NCI-H69 (cell line): ENCODE measurements at places on chromosomes 12 and 14.

DNA sequence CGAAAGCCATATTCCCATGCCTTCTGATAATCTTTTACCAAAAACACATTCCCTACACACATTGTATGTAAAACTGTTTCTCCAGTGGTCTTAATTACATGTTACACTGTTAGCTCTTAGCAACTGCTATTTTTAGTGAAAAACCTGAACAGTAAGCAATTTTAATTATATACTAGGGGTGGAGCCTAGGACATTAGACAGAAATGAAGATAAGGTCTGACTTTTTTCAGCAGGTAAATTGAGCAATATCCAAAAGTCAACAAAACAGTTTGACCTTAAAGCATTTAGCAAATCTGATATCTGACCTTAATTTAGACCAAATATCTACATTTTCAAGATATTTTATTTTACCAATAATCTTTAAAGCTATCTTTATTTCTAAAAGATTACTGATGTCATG lies 60.2 kb downstream of the PDE6H start:
- peak; percentile 12 for DNase-seq

- no peak for DNase-seq
Measured at GRCh38 chr12:43730283-43730682, 28.3 kb downstream of the PUS7L start.

GRCh38 chr14:27190296-27190695 lies 592.5 kb upstream of the NOVA1 start:
- DNase-seq: no peak

DNA sequence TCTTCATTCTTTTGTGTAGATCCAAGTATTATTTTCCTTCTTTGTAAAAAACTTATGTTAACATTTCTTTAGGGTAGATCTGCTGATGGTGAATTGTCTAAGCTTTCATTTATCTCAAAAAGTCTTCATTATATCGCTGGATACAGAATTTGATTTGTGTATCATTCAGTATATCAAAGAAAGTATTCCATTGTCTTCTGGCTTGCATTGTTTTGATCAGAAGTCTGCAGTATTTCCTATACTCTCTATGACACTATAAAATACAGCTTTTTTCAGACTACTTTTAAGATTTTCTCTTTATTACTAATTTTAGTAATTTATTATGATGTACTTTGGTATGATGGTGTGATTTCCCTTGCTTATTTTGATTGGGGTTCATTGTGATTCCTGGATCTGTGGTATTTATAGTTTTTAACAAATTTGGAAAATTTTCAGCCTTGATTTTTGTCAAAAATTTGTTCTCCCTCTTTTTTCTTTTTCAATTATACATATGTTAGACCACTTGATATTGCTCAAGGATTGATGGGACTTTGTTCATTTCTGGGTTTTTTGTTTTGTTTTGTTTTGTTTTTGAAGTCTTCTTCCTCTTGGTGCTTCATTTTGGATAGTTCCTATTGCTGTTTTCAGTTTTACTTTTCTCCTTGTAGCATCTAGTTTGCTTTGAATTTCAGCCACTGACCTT lies 176.5 kb downstream of the ZFP36L1 start:
- no peak for DNase-seq

DNA sequence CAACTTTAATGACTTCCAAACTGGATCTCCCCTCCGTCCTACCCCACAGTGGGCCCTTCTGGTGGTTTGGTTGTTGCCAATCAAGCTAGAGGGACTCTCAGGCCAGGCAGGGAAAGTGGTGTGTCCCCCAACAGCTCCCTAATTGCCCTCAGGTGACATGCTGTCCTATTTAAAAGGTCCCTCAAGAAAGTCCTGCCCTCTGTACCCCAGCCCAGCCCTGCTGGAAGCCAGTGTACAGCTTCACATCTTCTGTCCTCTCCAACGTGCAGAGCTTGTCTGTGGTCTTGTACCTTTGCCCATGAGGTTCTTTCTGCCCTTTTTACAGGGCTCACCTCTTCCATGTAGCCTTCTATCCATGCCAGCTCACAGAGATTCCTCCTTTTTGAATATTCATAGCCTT lies 4.2 kb downstream of the RIN3 start:
- DNase-seq: no peak

GRCh38 chr12:94970560-94970959 lies 32.9 kb downstream of the NDUFA12 start:
- DNase-seq: no peak

- DNase-seq: peak; percentile 46
Measured at GRCh38 chr12:78584695-78585094, 279.9 kb upstream of the SYT1 start.

DNA sequence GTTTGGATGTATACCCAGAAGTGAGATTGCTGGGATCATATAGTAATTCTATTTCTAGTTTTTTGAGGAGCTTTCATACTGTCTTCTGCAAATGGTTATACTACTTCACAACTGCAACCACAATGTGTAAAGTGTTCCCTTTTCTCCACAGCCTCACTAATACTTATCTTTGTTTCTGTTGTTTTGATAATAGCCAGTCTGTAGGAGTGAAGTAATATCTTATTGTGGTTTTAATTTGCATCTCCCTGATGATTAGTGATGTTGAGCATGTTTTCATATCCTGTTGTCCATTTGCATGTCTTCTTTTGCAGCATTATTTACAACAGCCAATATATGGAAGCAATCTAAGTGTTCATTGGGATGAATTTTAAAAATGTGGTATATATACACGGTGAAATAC lies 29.9 kb downstream of the GABARAPL1 start:
- no peak for DNase-seq

DNA sequence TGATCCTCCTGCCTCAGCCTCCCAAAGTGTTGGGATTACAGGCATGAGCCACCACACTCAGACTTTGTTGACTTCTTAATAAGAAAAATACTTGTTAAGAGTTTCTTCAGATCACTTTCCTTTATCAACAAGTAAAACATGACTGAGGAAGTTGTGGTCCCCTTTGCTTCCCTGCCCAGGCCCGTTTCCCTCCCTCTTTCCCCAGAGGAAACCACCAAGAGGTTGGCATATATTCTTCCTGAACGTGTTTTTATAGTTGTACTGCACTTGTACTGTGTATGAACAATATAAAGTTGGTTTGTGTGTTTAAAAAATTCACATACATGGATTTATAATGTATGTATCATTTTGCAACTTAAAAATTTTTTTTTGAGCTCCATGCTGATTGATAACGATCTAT lies 28.4 kb downstream of the PTPN11 start:
- no peak for DNase-seq

- no peak for DNase-seq
Measured at GRCh38 chr12:1926251-1926657, 7.8 kb upstream of the CACNA2D4 start.

GRCh38 chr14:53542732-53543131 lies 389.6 kb upstream of the DDHD1 start:
- peak; percentile 69 for DNase-seq

DNA sequence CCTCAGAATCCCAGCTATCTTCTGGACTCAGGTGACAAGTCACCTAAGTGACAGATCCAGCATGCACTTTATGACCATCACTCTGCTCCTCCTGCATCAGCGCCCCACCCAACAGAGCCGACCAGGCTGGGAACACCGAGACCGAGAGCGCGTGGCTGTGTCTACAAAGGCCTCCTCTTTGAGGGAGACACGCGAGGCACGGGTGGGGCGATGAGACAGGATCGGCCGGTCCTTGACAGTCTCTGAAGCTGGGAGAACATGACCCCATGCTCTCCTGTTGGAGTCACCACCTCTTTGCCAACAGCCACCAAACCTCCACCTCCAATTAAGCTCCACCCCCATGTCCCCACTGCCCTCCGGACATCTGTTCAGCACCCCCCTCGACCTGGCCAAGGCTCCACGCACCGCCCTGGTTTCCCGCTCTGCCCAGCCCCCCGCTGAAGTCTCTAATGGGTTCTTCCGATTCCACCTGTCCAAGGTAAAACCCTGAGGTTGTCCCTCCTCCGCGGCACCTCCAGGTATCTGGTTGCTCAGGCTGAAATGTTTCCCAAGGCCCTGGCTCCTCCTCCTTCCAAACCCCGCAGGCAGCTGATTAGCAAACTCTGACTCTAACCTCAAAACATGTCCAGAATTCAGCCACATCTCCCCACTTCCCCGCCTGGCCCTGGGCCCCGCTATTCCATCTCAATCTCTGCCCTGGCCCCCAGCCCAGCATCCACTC lies 31.5 kb downstream of the HSP90AA1 start:
- DNase-seq: no peak

GRCh38 chr12:65663648-65664047 lies 160.6 kb upstream of the HMGA2 start:
- no peak for DNase-seq

- DNase-seq: no peak
Measured at GRCh38 chr14:29444805-29445204, 482.8 kb downstream of the PRKD1 start.

DNA sequence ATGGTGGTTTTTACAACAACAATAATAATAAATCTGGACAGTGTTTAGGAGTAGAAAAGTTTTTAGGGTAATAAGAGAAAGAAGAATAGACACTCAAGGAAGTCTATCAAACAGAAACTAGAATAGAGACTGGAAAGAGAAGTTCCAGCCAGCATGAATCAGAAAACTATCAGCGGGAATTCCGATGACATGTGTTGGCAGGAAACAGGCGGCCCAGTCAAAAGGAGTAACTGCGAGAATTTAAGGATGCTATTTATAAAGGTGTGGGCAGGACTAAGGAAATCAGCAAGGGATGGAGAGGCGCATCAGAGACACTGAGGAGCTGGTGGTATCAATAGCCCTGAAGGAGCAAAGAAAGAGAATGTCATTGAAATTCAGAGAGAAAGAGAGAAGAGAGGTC lies 89.9 kb downstream of the TBX5 start:
- DNase-seq: no peak

GRCh38 chr12:26786491-26786864 lies 46.5 kb downstream of the ITPR2 start:
- no peak for DNase-seq

DNA sequence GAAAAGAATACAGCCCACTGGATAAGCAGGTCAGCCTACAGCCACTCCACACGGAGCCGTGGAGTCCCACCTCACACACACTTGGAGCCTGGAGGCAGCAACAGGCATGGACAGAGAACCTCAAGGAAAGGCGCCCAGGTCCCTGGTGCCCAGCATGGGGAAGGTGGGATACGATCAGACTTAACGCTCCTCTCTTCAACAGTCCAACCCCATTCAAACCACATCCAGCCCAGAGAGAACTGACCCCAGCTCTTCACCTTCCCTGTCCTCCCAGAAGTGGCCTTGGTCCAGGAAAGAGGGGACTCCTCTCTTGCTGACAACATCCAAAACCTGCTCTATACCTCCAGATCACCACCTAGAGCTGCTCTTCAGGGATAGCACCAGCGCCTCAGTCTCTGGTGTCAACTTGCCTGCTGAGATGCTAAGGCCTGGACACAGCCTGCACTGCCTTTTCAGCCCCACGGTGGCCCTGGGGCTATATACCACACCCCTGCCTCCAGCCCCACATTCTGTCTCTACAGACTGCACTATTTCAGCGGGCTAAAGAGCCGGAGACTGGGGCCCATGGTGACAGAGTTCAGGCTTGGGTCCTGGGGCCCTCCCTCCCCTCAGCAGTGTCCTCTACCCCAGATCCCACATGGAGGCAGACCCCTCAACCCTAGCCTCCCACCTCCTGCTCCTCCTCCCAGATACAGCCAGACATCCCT lies 7.0 kb downstream of the ADCY6 start:
- DNase-seq: no peak

DNA sequence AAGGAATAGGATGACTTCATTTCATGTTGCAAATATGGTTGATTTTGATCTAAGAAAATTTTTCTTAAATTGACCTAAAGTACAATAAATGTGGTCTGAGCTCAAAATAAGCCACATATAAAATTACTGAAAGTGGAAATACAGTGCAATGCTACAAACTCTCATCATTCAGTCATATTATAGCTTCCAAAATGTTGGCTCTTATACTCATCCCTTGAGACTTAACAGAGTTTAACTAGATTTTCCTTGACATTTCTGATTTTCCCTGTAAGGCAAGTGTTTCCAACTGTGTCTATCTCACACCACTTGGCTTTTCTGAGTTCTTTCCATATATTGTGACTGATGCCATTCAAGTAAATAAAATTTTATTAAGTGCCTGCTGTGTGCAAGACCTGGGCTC lies 123.7 kb upstream of the NTF3 start:
- DNase-seq: no peak

GRCh38 chr14:76514213-76514998 lies 138.5 kb downstream of the ESRRB start:
- DNase-seq: peak; percentile 59

DNA sequence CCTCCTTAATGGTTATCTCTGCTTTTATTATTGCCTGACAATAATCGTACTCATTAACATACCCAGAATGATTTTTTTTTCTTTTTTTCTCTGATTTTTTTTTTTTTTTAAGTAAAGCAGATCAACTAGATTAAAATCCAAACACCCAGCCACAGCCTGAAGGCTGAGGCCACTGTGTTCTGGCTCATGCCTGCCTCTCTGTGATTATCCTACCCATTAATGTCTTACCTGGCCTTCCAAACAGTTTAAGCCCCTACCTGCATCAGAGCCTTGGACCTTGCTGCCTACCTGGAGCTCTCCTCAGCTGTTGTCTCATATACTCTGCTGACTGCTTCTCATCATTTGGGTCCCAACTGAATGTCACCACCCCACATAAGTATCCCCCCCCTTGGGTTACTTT lies 6.8 kb upstream of the TMED10 start:
- no peak for DNase-seq

GRCh38 chr14:73610687-73611086 lies 1.6 kb upstream of the ACOT6 start:
- DNase-seq: peak; percentile 29

DNA sequence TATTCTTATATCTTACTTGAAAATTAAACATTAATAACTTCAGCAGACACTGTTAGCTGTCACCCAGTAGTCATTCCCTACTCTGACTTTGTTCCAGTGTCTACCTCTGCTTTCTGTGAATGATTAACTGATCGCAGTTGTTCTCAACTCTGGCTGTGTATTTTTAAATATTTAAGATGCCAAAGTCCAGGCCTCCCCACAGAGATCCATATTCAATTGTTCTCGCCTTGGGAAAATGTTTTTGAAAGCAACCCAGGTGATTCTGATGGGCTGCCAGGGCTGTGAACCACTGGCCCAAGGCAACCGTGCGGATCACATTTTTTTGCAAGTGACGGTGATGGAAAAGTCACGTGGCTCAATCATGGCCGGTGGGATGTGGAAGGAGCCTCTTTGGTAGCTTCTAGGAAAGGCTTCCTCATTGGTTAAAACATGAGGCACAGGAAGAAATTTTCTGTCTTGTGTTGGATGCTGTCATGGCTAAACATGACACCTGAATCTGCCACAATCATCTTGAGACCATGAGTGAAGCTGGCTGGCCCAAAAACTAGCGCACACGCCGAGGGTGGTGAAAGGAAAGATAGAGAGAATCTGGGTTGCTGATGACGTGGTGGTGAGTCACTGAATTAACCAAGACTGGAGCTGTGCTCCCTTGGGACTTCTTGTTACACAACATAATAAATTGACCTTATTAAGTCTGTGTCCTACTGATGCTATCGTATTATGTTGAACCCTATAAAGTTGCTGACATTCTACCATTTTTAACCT lies 37.2 kb downstream of the RDH12 start:
- peak; percentile 68 for DNase-seq

DNA sequence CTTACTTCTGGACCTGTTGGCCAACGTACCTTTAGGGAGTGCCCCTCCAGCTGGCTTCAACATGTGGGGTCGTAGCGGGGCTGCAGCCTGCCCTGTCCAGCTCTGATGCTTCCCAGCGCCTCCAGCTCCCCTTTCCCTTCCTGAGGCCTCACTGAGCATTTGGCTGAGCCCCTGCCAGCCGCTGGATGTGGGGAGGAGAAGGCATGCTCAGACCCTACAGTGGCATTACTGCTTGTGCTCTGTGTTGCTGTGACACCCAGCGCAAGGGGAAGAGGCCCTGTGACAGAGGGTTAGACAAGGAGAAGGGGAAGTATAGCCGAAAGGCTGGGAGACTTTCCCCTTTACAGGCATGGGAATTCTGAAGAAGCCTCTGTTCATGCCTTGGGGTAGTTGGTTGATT lies 145.9 kb downstream of the PRKCH start:
- no peak for DNase-seq
